SW480 (cell line): ENCODE measurements at places on chromosomes 4 and X.

GRCh38 chrX:19986531-19986930 is 4.3 kb downstream of the BCLAF3 start:
- no peak for DNase-seq

DNA sequence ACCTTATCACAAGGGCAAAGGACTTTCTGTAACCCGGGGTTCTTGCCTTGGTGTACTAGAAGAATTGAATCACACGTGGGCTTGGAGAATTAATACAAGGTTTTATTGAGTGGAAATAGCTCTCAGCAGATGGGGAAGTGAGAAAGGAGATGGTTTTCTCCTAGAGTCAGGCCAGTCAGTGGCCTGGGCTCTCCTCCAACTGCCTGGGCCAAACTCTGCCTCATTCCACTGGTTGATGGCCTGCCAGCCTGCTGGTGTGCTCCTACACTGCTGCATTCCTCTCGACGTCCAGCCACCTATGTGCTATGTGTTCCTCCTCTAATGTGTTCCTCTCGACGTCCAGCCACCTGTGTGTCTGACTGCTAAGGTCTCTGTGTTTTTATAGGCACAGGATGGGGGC is 35.3 kb upstream of the SPIN2A start:
- no peak for DNase-seq

DNA sequence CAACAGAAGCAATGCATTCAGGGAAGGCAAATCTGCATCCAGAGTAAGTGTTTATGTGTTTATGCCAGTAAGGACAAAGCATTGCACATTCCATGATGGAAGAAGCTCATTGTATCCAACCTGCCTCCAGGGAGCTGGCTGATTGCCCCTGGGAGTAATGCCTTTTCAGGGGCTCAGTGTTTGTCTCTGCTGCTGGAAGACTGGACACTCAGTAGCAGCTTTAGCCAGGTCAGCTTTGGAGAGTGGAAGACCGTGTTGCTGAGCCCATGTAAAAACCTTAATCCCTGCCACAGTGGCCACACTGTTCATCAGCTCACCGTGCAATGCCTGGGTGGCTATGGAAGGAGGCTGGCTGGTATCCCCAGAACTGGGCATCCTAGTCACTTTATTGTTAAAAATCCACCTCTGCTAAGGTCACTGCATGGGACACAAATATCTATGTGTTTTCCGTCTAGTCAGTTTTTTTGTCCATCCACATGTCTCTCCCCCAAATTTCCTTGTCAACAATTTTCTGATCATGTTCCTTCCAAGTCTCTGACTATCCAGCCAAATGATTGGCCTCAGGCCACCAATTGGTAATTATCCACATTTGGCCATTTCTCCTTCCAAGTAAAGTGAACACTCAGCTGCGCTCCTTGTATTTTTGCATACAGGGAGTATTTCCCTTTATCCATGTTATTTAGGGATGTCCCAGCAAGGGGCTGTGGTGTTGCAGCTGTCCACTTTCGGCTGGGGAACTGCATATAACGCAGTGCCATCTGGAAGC is 2044.5 kb upstream of the AGA start:
- no peak for DNase-seq

- DNase-seq: peak; percentile 17
Measured at GRCh38 chrX:56564164-56564885, 898 bp downstream of the UBQLN2 start.

DNA sequence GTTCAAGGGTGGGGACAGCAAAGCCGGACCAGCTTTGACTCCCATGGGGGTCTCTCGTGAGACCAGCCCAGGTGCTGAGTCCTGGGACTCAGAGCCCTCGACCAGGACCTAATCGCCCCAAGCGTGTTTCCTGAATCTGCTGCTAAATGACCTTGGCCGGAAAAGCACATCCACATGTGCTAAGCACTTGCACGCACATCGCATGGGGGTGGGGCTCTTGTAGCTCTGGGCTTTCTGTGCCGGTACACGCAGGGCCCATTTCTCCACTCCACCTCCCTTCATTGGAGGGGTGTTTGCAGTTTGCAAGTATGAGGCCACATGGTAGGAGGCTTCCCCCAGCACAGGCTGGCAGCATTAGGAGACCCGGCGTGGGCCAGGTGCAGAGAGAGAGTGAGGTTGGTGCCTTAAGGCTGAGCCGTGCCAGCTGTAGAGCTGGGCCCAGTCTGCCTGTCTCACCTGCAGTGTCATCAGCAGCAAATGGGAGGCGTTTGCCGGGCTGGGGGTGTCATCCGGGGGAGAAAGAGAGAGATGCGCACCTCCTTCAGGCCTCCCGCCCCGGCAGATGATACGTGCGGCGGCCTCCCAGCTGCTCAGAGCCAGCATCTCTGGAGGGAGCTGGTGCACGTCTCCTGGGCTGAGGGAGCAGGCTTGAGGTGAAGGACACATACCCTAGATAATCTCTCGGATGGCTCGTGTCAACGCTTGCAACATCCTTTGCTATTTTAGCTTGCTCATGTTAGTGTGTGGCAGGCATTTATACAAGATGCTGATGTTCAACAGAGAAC is 45.2 kb upstream of the CLCN4 start:
- DNase-seq: no peak

DNA sequence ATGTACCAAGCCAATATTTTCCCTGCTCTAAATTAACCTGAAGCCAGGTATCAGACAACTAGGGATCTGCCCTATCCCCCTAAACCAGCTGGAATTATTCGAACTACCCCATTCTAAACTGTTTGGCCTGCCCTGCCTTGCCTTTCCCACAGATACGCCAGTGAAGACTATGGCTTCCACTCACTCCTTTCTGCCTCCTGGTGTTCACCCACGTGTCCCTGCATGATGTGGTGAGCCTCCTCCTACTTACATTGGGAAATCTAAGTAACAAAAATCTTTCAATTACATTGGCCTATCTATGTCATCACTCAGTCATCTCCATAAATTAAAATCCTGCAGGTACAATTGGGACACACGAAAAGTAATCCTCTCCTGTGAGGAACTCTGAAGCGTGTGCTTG is 6.1 kb upstream of the LDOC1 start:
- no peak for DNase-seq

DNA sequence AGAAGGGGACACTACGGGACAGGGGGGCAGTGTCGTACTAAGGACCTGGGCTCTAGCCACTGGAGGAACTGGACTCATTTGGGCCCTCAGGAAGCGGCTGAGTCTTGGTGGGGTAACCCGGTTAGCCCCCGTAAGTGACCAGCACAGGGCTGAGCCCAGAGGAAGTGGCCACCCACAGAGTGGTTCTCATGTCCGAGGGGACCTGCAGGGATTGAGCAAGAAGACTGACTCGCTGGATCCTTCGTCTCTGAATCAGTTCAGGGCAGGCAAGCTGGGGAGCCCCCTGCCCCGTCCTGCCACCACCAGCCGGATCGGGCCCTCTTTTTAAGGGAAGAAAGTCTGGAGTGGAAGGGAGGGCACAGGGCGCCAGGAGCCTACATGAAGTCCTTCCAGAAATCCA is 719 bp upstream of the BGN start:
- DNase-seq: no peak

- DNase-seq: no peak
Measured at GRCh38 chr4:154869301-154869700, 88.2 kb downstream of the RBM46 start.

DNA sequence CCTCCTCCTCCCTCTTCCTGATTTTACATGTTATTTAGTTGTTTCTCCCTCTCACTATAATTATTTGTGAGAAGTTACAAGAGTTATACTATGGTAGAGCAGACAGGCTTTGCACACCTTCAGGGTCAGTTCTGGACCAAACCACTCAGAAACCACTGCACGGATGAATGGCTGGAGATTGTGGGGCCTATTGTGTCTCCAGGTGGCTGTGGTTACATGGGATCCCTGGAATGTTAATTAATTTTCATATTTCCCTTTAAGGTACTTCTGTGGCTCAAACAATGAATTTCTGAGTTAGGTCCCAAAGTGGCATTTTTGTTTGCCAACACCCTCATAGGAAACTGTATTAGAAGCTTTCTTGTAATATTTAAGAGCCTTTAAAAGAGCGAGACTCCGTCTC is 151.9 kb downstream of the BMPR1B start:
- DNase-seq: peak; percentile 4

DNA sequence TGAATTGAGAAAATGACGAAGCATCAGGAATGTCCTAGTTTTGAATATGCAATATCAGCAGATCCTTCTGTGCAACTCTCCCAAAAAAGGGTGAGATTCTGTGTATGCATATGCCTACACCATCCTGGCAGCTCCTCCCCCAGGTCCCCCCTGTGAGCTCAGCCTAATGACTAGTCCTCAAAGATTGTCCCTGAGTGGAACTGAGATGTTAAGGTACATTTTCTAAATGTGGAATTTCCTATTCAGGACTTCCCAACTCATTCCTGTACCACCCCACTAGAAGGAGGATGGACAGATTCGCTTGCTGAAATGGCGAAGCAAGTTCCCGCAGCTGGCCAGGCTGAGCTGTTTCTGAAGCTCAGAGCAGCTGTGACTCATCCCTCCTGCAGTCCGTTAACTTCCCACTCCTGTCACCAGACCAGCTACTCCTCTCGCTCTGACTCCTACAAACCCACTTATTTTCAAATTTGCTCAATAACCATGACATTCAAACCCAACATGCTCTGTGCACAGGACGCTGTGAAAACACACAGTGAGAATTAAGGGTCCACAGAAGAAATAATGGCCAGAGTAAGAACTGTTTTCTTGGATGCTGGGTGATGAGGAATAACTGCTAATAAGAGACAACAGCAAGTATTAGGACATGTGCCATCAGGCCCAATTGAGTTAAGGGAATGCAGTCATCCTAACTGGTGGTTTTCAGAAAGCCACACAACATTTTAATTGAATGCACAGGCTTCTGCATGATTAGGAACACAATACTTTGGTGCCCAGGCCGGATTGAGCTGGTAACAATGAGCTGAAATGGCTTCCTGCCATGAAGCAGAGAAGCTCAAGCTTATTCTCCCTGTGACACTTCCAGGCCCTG is 40.0 kb upstream of the IRF2 start:
- peak; percentile 15 for DNase-seq
